ENCODE measurements at places on chromosomes 2 and 18. TPM values are rescaled to one million over a fixed set of nuclear protein-coding genes. Genes with fewer than 3 reads are reported as not detected.

Gene ACMSD
- not detected for total RNA-seq

Gene STARD6
- total RNA-seq, result not detected

Gene UGT1A8
- total RNA-seq, result not detected

Gene HTRA2
- total RNA-seq, result 28.4 TPM

- no peaks in the 10 kb centered on the region for H3K27me3 ChIP-seq
- H3K27ac ChIP-seq, result no peak overlapping the region
These were observed 1.4 kb upstream of the MARCO start for GRCh38 chr2:118940486-118941120.

- DNase-seq, result no peak
- H3K4me3 ChIP-seq, result peak overlapping the region; percentile 68
- no peaks in the 10 kb centered on the region for H3K36me3 ChIP-seq
- peaks cover 48% of the 10 kb centered on the region for H3K4me1 ChIP-seq
- H3K27ac ChIP-seq, result no peak overlapping the region
These were observed 2.8 kb downstream of the PHLPP1 start for GRCh38 chr18:62717925-62718800.

All from neural progenitor cell (in vitro differentiated cells).